ENCODE measurements at places on chromosomes 13 and 19.

- no peak for DNase-seq
These were observed 32.2 kb downstream of the ELL start for GRCh38 chr19:18489627-18490184.

- DNase-seq = no peak
These were observed 15.8 kb downstream of the DEDD2 start for GRCh38 chr19:42201489-42202289.

DNA sequence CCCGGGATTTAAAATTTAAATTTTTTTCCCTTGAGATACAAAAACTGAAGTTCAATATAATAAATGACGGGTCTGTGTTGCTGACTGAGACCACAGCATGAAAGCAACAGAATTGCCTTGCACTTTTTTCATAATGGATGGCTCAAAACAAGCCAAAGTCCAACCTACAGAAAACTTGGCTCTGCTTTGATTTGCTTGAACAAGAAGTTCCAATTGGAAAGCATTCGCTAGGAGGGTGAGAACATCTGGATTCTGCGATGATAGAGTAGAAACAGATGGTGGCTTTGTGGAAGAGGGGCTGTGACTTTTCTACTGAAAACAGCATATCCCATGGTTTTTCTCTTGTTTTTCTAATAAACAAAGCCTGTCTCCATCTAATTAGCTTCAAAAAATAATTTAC lies 46.4 kb downstream of the THSD1 start:
- DNase-seq = no peak

DNA sequence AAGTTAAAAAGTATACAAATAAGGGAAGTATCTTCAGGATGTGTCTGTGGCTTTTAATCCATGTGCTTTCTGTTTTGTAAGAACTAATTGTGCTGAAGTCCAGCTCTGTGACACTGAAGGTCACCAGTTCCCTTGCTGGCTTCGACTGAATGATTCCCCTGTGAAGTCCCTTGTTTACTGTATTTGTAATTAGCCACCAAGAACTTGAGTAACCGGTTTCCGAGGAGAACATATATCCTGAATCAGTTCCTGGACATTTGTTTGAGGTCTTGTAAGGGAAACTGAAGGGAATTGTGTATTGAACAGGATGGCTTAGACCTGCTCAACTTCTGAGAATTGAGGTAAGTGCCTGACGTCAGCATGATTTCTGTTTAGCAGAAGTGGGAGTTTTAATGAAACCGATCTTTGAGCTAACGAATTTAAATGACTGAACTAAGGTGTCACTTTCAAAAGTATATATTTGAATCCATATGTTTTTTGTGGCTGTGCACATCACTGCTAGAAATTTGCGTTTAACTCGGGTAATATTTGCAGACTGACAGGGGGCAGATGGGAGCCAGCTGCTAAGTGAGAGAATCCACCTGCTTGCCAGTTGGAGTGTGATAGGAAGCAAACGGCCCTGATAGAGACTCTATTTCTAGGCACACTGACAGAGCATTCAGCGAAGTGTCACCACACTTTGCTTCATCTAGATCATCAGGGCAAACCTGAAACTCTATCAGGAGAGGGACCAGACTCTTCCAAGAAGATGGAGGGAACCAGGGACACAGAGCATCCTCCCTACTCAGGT lies 530.0 kb downstream of the RFC3 start:
- no peak for DNase-seq

DNA sequence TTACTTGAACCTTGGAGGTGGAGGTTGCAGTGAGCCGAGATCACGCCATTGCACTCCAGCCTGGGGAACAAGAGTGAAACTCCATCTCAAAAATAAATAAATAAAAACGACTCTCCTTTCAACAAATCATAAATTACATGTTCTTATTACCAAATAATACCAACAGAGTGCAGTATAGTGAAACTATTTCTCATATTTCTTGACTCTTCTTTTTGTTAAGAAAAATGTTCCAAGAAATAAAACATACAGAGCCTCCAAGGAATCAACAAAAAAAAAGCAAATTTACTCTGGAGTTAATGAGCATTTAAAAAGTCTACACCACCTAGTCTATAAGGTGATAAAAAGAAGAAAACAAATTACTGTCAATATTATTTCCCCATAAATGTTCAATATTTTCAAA lies 188.8 kb downstream of the KLF12 start:
- no peak for DNase-seq

- no peak for DNase-seq
These were observed 26.1 kb upstream of the GTF3A start for GRCh38 chr13:27398360-27398759.

DNA sequence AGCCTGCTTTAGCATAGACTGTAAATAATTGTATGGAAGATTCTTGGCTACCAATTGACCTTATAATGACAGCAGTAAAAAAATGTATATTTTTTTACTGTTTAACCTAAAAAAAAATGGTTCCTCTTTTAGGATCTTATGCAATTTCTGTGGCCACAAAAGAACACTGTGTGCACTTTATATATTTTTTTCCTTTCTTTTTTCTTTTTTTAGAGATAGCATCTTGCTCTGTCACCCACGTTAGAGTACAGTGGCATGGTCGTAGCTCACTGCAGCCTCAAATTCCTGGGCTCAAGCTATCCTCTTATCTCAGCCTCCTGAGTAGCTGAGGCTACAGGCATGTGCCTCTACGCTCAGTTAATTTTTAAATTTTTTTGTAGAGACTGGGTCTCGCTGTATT lies 6.1 kb downstream of the FLT3 start:
- no peak for DNase-seq

DNA sequence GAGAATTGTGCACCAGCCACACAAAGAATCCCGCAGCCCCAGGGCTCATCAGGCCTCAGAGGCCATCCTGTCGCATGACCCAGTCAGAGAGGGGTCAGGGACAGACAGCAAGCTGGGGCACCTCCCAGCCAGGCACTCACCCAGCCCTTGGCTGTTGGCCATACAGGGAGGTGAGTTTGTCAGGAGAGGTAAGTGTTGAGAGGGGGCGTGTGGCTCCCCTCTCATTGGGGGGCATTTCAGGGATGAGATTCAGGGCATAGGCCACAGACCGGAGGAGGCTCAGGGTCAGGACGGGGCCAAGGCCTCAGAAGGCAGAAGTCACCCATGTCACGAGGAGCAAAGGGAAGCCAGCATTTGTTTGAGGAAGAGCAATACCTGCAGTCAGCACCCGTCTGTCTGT lies 37.1 kb downstream of the MYO9B start:
- no peak for DNase-seq

GRCh38 chr13:42377640-42378382 lies 105.9 kb downstream of the AKAP11 start:
- DNase-seq = no peak

DNA sequence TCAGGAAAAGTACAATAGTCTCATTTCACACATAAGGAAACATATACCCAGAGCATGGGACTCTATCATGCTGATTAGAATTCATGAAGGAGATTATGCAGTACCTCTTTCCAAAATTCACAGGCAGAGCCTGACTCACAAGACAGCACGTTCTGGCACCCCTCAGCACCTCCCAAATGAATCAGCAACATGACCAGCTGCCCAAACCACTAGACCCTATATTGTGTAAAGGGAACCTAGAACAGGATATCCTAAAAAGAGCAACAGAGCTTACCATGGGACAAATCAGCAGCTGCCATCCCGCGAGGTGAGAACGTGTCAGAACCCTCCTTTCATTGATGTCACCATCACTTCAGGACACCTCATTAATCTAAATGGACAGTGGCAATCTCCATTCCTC lies 2.5 kb downstream of the ZNF426 start:
- DNase-seq = no peak

DNA sequence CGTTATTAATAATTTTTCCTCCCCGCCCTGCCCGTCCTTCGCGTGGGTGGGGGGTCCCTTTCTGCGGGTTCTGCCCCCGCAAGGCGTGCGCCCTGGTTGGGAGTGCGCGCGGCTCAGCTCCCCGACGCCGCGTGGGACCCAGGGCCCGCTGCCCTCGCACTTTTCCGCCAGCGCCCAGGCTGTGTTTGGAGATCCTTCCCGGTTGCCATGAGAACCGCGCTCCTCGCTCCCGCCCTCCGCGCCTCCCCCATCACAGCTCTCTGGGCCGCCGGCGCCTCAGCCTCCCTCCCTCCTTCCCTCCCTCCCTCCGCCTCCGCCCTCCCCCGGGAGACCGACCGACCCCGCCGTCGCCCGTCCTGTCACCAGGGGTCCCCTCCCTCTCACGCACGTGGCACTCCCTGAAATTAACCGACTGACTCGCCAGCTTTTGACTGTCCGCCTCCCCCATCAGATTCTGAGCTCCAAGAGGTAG lies 2.4 kb upstream of the SSBP4 start:
- DNase-seq = peak; percentile 66

DNA sequence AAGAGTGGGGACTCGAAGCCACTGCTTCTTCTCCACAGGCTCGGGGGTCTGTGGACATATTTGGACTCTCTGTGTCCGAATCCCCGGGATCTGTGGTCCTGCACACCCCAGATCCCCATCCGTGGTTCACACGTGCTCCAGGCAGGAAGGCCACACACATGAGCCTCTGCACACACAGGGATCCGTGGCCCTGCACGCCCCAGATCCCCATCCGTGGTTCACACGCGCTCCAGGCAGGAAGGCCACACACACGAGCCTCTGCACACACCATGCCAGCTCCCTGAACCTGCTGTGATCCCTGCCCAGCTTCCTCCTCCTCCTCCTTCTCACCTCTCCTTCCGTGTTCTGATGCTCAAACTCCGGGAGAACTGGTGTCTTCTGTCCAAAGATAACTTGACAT lies 3.1 kb downstream of the TEX29 start:
- no peak for DNase-seq

- no peak for DNase-seq
These were observed 3.4 kb downstream of the PEAK3 start for GRCh38 chr19:2278459-2279158.

GRCh38 chr19:44737238-44738071 lies 11.1 kb upstream of the BCL3 start:
- no peak for DNase-seq

DNA sequence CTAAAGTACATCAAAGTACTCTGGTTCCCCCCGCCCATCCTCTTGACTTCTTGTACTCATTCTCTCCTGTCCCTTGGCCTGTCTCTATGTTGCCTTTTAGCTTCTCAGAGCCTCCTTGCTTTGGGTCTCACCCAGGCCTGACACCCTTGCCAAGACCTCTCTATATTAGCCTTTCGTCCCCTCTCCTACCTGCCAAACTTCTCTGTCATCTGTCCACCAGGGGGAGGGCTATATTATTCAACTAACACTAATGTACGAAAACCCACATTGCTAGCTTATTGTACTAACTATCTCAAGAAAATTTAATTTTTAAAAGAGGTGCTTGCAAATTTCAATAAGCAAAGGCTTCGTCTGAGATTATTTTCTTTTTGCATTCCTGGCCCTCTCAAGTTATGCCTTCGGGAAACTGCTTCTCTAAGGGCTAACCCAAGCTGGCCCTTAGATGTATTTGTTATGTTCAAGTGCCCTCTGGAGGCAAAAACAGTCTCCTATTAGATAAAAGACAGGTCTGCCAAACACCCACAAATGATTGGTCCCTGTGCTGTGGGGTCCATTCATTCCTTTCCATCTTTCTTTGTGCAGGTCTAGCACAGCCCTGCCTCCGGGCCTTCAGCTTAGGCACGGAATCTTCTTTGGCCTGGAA lies 6.3 kb upstream of the MRPS31 start:
- DNase-seq = no peak
